HEK293T (cell line): ENCODE measurements at places on chromosomes 2 and 18.

GRCh38 chr18:2686349-2686968 lies 30.9 kb downstream of the SMCHD1 start:
- DNase-seq, result no peak

DNA sequence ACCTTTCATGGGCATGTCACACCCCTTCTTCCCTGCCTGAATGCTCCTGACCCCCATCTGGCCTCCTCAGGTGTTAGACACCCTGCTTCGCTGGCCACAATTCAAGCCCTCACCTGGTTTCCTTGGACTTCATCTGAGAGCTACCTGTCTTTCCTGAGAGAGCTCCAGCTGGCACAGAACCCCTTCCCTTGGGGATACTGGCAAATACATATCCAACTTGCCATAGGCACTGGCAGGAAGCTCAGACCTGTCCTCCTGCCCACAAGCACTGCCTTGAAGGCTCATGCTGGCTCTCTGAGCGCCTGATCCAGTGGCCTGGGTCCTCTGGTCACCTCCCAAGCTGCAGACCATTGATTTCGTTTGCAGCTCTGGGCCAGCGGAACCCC lies 74.1 kb upstream of the MAP4K3 start:
- DNase-seq, result no peak

- no peak for DNase-seq
Observed at GRCh38 chr2:223282221-223282620, 230.2 kb downstream of the KCNE4 start.

- no peak for DNase-seq
Observed at GRCh38 chr18:36752929-36753865, 75.6 kb downstream of the TPGS2 start.

- DNase-seq, result no peak
Observed at GRCh38 chr2:236536727-236537398, 32.8 kb upstream of the ACKR3 start.

DNA sequence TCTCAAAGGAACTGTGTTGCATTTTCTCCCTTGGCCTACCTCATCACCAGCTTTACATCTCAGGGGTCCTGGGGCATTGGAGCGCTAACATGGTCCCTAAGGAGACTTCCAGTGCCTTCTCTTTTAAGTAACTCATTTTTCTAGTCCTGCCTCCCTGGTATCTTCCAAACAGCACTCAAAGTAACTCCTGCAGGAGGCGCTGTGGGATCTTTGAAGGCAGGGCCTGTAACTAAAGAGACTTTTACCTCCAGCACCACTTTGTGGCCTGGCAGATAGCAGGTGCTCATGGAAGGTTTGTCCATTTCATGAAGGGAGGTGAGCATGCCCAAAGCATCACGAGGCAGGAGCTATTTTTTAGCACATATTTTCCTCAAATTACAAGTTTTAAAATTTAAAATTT lies 411.0 kb upstream of the GYPC start:
- DNase-seq, result peak; percentile 33

- DNase-seq, result no peak
Observed at GRCh38 chr2:164609790-164610189, 11.5 kb downstream of the GRB14 start.

DNA sequence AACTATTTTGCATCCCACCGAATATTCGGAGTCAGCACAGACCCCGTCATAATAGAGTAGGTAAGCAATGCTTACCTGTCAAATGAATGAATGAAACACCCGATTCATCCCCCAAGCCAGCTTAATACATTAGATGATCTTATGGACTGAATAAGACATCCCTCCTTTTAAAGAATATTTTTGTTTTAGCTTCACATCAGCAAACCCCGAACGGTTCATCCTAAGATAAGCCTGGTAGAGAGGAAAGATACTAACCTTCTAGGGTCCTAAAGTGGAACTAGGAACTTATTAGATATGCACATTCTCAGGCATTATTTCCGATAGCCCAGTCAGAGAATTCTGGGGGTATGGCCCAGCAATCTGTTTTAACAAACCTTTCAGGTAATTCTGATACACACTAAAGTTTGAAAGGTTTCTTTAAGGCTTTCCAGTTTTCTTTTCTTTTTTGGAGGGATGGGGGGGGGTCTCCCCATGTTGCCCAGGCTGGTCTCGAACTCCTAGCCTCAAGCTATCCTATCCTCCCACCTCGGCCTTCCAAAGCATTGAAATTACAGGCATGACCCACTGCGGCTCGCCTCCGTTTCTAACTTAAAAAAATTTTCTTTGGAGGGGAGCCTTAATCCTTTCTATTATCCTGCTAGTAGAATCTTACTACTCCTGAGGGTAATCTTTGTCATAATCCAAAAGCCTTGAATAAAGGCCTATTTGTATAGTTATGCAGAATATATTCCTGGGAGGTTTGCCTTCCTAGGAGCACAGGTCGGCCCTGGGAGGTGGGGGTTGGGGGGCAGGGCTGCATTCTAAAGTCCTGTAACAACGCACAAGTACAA lies 1.0 kb upstream of the ACTR3 start:
- DNase-seq, result no peak
